Stimulated activated CD4-positive, alpha-beta T cell treated with anti-CD3 and anti-CD28 coated beads, Interleukin-15, amount 100 ng/mL, for 24 hours (primary cell): ENCODE measurements at places on chromosomes 13 and 19.

DNA sequence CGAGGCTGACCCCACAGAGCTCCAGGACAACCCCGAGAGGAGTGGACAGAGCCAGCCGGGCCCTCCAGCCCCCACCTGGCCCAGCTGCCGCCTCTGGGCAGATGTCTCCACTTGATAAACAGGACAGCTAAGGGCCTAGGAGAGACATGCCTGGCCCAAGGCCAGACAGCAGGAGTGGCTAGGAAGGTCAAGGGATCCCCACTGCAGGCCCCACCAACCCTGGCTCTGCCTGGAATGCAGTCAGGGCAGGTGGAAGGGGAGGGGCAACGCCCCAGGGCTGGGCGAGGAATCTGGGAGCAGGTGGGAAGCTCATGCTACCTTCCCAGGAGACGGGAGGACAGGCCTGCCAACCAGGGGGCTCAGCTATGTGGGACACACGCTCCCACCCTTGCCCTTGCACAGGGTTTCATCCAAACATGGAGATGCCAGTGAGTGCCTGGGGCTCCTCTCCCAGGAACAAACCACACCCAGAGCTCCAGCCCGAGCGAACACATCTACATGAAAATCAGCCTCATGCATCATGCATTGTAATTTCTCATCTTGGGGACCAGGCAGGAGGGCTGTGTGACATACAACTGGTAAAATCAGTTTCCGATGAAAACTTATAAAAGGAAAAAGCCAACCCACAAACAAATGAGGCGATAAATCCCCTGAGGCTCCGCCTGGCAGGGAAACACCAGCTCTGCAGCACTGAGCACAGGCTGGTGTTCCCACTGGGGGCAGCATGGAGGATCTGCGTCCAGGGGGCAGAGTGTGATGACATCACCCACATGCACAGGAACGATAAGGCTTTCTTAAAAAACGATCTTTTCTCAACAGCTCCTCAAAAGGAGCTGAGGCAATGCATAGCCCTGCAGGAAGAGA is 25.0 kb downstream of the SH3GL1 start:
- no peak for DNase-seq

DNA sequence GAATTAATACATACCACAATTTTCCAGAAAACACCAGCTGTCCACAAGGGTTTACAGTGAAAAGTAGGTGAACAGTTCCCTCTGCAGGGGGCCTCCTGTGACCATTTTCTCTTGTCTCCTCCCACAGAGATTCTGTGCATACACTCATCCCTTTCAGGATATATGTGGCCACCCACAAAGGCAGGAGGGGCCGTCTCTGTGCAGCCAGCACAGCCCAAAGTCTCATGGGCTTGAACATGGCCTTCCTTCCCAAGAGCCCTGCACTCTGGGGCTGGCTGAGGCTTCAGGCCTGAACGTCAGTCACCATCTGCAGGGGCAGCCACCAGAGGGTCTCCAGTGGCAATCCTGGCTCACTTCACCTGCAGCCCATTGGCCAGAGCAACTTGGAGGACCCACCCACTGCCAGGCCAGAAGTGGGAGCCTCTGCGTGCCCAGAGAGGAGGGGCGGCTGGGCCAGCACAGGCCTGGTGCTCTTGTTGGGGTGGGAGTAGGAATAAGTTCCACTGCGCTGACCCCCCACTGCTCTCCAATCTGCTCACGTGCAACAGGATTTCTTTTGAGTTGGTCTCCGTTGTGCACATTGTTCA is 25.1 kb downstream of the TMEM161A start:
- no peak for DNase-seq

- DNase-seq: no peak
Observed at GRCh38 chr13:43776501-43777079, 10.2 kb downstream of the ENOX1 start.

DNA sequence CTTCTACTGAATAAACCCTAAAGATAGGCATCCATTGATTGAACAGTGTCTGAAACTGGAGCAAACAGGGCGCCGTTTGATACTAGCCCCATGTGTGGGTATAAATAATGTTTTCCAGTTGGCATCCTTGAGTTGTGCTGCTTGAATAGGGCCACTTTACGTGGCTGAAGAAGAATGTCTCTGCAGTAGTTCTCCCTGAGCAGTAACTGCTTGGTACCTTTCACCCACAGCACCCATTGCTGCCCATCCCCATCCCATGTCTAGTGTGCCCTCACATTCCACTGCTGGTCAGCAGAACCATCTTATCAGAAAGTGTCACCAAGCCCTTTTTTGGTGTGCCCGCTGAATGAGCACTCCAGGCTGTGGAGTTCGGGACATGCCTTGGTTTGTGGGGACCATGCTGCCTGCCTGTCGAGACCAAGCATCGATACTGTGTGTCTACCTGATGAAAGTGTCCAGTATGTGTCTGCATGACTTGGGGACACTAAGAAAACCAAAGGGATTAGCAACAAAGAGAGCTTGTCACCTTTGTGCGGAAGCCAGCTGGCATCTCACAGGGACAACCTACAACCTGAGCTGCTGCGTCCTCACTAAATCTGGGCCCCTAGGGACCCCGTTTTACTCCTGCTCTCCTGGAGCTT is 162.0 kb downstream of the TM9SF2 start:
- DNase-seq: no peak

- DNase-seq: no peak
Observed at GRCh38 chr19:17944301-17944700, 11.5 kb downstream of the CCDC124 start.

DNA sequence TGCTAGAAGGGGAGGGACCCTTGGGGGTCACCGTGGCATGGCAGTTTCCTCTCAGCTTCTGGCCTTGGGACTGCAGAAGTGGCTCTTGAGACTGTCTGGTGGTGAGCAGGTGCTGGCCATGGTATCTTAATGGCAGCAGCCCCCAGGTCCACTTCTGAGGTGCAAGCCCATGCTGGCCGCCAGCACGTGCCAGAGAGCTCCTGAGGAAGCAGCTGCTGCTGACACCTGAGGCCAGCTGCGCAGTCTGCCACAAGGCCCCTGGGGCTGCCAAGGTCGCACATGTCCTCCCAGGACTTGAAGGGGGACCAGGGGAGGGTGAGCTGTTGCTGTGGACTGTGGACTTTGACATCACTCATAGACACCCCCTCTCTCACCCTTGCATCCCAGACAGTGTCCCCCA is 48.0 kb downstream of the NFIX start:
- DNase-seq: no peak

DNA sequence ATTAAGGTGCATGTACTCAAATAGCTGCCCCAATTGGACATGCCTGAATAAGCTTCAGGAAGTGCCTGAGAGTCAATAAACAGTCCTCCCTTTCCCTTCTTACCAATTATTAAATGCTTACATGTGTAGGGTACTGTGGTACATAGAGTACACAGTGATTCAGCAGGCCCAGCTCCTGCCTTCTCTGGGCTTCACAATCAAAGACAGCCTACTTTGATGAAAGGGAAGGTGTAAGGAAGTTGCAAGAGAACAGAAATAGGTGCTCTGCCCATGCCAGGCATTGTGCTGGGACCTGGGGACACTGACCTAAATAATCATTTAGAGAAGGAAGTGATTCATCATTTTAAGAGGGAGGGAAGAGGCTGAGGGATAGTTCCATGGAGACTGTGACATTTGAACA is 17.2 kb downstream of the FRY start:
- DNase-seq: no peak

GRCh38 chr19:2043251-2043641 is 7.8 kb downstream of the MKNK2 start:
- no peak for DNase-seq

- DNase-seq: no peak
Observed at GRCh38 chr19:29096896-29097295, 116.1 kb downstream of the UQCRFS1 start.

- no peak for DNase-seq
Observed at GRCh38 chr13:73938372-73939070, 195.7 kb downstream of the KLF12 start.

DNA sequence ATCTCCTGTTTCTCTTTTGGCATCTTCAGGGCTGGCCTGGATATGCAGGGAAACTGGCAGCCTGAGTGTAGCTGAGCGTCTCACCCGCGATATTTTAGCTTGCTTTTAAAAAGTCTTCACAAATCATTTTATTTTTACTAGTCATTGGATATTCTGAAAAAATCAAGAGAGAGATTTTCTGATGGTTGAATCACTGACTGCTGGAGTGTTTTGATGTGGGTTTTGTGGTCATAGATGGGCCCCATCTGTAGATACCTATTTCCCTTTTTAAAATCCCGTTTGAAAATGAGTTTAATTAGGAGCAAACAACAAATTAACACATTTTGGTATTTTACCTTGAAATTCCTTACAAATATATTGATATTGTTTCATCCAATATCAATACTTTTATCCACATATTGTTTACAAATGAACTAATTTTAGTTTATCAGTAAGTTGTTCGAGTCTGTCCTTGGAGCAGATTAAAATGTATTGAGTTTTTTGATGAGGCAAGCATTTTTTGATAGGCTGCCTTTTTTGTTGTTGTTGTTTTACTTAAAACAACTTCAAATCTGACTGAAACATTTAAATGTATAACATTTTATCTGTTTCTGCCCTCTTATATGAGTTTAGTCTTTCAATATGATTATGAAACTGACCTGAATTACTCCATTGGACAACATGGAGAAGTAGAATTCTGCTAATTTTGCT is 21.5 kb upstream of the OXGR1 start:
- no peak for DNase-seq

GRCh38 chr13:31793246-31793645 is 53.9 kb downstream of the RXFP2 start:
- no peak for DNase-seq

- DNase-seq: no peak
Observed at GRCh38 chr13:34756572-34756971, 185.5 kb upstream of the NBEA start.

GRCh38 chr13:50707628-50708027 is 135.9 kb downstream of the DLEU7 start:
- no peak for DNase-seq

- DNase-seq: no peak
Observed at GRCh38 chr19:31838163-31838815, 489.1 kb upstream of the TSHZ3 start.

- no peak for DNase-seq
Observed at GRCh38 chr13:67075239-67075638, 154.9 kb downstream of the PCDH9 start.

DNA sequence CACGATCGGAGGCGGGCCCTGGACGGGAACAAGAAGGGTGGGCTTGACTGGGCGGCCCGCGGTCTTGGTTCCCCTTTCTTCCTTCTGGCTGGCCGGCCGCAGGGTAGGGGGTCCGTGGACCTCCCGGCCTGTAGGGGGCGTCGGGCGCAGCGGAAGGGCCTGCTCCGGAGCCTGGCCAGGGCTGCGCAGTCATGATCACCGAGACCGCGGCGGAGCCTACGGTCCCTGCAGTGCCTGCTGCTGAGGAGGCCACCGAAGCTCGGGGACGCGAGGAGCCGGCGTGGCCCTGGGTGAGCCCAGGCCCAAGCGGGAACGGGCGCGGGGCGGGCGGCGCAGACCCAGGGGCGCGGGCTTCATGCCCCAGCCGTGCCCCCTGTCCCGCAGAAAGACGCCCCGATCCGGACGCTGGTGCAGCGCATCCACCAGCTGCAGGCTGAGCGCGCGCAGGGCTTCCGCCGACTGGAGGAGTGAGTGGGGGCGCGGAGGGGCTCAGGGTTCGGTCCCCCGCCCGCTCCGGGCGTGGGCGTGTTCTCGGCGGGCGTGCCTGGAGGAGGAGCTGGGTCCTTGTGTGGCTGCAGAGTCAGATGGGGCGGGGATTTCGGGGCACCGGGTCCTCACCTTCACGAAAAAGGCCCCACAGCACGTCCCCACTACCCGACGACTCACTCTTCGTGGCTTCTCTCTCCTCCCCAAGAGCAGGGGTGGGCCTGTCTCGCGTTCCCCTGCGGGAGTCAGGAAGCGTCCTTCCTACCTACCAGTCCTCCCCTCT is at the start of gene REX1BD:
REX1BD (plus strand) TSS at position 188 of the 769 bp plus-strand sequence; CDS start at position 192, 4 bp downstream.
- DNase-seq: peak; percentile 95

DNA sequence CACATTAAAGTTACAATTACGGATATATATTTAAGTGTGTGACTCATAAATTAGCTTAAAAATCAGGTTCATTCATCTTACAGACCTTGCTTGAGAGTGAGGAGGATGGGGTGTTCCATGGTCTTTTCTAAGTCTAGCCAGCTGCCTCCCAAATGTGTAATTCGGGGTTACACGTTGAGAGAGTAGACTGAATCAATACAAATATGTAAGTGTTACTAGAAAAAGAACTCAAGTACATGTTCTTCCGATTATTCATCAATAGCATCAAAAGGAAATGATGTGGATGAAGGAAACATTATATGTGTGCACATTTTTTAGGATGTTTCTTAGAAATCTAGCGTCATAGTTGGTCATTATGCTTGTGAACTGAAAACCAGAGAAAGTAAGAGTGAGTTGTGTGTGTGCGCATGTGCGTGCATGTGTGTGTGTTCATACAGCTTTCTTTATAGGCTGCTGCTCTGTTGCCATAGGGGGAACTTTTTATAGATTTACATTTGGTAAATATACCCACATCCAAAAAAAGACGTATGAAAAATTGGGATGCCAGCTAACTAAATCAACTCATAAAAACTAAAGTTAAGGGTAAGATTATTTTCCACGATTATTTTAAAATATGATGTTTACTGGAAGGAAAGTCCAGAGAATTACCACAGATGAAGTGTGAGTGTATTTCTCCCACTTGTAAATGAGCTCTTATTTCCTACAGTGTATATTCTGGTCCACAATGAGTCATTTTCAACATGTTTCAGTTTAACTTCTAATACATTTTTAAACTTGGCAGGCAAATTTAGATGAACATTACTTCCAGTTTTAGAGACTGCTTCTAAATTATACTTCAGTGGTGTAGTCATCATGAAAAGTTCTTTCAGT is 82.4 kb downstream of the PIBF1 start:
- peak; percentile 33 for DNase-seq

- DNase-seq: peak; percentile 41
Observed at GRCh38 chr19:39498798-39499642, at the start of gene DLL3. Gene DLL3, plus strand, starts transcription at chr19:39498947. Its CDS starts 28 bp downstream, at chr19:39498975.

- DNase-seq: peak; percentile 8
Observed at GRCh38 chr13:99656844-99657381, 155.6 kb downstream of the TM9SF2 start.

- no peak for DNase-seq
Observed at GRCh38 chr19:47022541-47023447, 3.2 kb downstream of the NPAS1 start.

DNA sequence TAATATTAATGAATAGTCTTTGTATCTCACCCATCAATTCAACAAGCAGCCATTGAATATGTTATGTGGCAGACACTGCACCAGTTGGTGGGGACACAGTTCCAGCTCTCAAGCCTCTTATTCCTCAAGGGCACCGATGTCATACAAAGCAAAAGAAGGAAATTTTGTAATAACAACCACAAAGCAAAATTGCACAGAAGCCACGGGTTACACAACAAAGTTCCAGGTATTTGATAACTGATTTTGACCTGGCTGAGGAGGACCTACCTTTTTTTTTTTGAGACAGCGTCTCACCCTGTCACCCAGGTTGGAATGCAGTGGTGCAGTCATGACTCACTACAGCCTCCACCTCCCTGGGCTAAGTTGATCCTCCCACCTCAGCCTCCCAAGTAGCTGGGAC is 266.7 kb downstream of the FOXO1 start:
- no peak for DNase-seq

DNA sequence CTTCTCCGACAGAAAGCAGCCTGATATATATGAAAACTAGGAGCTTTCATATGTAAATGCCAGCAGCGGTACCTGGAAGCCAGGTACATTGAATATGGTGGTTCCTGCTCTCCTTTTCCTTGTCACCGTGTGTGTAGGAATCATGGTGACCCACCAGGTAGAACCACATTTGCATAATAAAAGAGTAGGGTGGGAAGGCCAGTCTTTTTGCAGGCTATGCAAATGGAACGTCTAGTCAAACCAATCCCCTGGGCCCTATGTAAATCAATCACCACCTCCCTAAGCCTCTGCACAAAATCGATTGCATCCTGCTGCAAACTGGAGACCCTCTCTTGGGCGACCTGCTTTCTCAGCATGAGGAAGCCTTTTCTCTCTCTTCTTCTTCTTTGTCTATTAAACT is 22.2 kb upstream of the ZNF181 start:
- no peak for DNase-seq
